ENCODE measurements at places on chromosomes 6 and 20.

GRCh38 chr20:5864428-5864827, 85.9 kb downstream of the TRMT6 start:
- H3K27me3 ChIP-seq, result no peaks in the 10 kb centered on the region
- H3K4me3 ChIP-seq, result no peak overlapping the region
- no peak overlapping the region for H3K27ac ChIP-seq

DNA sequence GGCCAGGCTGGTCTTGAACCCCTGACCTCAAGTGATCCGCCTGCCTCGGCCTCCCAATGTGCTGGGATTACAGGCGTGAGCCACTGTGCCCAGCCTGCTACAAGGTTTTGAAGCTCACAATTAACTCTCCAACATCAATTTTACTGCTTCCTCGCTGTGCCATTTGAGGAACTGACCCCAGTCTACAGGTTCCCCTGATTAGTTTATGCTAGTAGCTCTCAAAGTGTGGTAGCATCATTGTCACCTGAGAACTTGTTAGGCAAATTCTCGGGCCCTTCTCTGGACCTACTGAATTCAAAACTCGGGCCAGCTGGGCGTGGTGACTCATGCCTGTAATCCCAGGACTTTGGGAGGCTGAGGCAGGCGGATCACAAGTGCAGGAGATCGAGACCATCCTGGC, 49.4 kb downstream of the MCUR1 start:
- H3K4me3 ChIP-seq, result no peak overlapping the region
- H3K4me1 ChIP-seq, result peaks cover 11% of the 10 kb centered on the region
- no peaks in the 10 kb centered on the region for H3K36me3 ChIP-seq
- DNase-seq, result no peak

DNA sequence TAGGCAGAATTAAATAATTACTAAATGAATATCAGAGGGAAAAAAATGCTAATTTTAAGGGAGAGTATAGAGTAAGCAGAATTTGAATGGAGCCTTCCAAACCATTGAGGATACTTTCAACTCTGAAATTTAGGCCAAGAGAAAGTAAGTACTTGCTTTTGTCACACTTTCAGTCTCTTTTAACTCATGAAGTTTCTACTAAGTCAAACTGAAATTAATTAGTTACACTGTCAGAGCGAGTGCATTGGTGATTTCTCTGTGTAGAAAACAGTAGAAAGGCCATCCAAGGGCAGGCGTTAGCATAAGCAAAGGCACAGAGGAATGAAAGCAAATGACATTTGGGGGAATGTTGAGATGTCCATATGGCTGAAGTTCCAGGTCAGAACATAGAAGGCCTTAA, 92.9 kb downstream of the PLEKHG1 start:
- no peak overlapping the region for H3K27ac ChIP-seq
- DNase-seq, result no peak
- no peaks in the 10 kb centered on the region for H3K4me1 ChIP-seq
- no peaks in the 10 kb centered on the region for H3K36me3 ChIP-seq
- no peaks in the 10 kb centered on the region for H3K27me3 ChIP-seq
- H3K4me3 ChIP-seq, result no peak overlapping the region

DNA sequence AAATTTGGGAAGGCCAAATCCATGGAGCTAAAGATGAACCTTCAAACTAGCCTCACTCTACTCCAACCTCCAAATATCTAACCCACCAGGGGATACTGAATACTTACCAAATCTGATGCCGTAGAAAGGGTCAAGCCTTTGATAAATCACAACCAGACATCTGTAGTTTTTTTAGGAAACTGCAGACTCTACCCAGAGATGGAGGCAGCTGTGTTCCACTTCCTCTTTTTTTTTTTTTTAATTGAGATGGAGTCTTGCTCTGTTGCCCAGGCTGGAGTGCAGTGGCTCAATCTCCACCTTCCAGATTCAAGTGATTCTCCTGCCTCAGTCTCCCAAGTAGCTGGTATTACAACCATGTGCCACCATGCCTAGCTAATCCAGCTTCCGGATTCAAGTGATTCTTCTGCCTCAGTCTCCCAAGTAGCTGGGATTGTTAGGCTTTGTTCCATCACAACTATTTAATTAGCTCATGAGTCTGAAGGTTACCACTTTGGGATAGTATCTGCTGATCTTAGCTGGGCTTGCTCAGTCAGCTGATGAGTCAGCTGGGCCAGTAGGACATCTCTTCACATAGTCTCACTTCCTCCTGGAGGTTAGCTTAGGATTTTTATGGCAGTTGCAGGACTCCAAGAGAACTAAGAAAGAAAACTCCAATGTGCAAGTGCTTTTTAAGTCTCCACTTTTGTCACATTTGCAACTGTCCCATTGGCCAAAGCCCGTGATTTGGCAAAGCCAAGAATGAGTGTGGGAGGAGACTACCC, 13.3 kb downstream of the FRK start:
- no peak for DNase-seq
- no peaks in the 10 kb centered on the region for H3K4me1 ChIP-seq
- H3K27ac ChIP-seq, result no peak overlapping the region
- no peak overlapping the region for H3K4me3 ChIP-seq
- H3K36me3 ChIP-seq, result no peaks in the 10 kb centered on the region

- no peak for DNase-seq
- no peak overlapping the region for H3K4me3 ChIP-seq
- no peak overlapping the region for H3K27ac ChIP-seq
Observed at GRCh38 chr20:57417830-57418780, 26.9 kb downstream of the RBM38 start.

DNA sequence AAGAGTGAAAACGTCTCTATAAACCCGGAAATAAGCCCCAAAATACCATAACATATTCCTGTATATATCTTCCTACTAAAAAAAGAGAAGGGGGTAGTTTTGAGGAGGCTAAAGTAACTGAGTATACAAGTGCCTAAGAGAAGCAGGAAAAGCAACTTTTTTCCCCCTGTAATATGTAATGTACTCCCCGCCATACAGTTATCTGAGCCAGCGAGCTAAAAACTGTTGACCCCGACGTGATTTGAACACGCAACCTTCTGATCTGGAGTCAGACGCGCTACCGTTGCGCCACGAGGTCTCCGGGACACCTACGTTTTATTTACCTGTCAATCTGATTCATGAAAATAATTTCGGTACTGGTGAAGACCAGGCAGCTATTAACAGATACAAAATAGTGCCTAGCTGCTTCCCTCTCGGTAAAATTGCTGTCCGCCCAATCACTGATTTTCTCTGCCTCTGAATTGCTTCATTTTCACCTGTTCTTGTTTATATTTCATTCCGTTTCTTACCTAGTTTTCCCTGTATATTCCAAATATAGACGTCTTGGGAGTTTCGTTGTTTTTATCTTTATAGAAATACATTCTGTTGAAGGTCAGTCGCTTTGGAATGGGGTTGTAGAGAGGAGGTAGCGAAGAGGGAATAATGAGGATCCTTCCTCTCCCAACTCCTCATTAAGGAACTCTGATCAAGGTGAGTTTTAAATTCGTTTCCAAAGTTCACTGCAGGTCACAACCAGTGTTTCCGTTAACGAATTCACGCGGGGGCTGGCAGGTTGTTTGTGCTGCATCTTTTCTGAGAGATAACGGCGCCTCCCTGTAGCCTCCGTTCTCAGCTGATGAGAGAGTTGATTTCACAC, 33.6 kb upstream of the BTN3A2 start:
- no peak overlapping the region for H3K27ac ChIP-seq
- peak overlapping the region; percentile 81 for H3K4me3 ChIP-seq
- no peaks in the 10 kb centered on the region for H3K36me3 ChIP-seq
- DNase-seq, result peak; percentile 32

DNA sequence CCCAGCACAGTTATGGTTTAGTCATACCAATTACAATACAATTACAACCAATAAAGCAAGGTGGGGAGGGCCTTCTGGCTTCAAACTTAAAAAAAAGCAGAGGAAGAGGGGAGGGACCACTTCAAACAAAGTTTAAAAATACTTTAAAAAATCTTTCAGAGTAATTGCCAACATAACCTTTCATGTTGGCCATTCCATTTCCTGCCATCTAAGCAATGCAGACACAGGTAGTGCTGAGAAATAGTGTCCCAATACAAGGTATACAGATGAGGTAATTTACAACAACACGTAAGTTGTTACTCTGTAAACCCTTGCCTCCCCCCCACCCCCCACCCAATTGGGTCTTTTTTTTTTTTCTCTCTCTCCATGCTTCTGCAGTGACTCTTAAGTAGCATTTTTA, 18.8 kb upstream of the TBC1D20 start:
- H3K4me1 ChIP-seq, result peaks cover 4% of the 10 kb centered on the region
- H3K36me3 ChIP-seq, result peaks cover 50% of the 10 kb centered on the region
- H3K27ac ChIP-seq, result no peak overlapping the region
- H3K4me3 ChIP-seq, result no peak overlapping the region
- no peak for DNase-seq

- H3K27ac ChIP-seq, result no peak overlapping the region
- no peaks in the 10 kb centered on the region for H3K36me3 ChIP-seq
- no peak overlapping the region for H3K4me3 ChIP-seq
- no peaks in the 10 kb centered on the region for H3K27me3 ChIP-seq
- no peak for DNase-seq
Observed at GRCh38 chr6:50369996-50370395, 320.3 kb upstream of the DEFB112 start.

DNA sequence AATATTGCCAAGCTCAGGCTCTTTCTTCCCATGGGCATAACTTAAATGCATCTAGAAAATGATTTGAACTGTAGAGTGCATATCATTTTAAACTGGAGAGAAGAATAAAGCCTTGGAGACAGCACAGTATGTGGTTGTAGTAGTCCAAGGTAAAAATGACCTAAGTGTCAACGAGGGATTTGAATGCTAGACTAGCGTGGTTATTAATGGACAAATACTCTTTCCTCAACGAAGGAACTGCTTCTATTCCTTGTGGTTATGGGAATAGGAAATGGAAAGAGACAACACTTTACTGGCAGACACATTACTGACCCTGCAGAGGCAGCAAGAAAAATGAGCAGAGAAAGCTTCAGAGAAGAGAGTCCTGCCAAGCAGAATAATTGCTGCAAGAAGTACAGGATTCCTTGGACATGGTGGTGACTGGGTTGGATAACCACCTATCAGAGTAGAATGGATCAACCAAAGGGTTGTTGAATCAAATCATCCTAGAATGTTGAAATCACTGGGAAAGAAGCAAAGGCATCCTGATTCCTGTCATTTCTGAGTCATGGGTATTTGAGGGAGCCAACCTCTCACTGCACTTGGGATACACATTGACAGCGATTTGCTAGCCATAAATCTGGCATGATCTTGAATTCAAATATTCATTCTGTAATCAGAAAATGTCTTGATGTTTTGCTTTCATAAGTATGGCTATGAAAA, 258.1 kb upstream of the EPHA7 start:
- peaks cover 4% of the 10 kb centered on the region for H3K4me1 ChIP-seq
- H3K27ac ChIP-seq, result no peak overlapping the region
- DNase-seq, result no peak
- H3K27me3 ChIP-seq, result no peaks in the 10 kb centered on the region
- H3K4me3 ChIP-seq, result no peak overlapping the region
- H3K36me3 ChIP-seq, result no peaks in the 10 kb centered on the region

GRCh38 chr6:134908906-134909516, 40.9 kb downstream of the ALDH8A1 start:
- no peaks in the 10 kb centered on the region for H3K27me3 ChIP-seq
- DNase-seq, result peak; percentile 100
- no peaks in the 10 kb centered on the region for H3K36me3 ChIP-seq
- peak overlapping the region; percentile 29 for H3K4me3 ChIP-seq
- H3K4me1 ChIP-seq, result peaks cover 36% of the 10 kb centered on the region
- H3K27ac ChIP-seq, result peak overlapping the region; percentile 99

DNA sequence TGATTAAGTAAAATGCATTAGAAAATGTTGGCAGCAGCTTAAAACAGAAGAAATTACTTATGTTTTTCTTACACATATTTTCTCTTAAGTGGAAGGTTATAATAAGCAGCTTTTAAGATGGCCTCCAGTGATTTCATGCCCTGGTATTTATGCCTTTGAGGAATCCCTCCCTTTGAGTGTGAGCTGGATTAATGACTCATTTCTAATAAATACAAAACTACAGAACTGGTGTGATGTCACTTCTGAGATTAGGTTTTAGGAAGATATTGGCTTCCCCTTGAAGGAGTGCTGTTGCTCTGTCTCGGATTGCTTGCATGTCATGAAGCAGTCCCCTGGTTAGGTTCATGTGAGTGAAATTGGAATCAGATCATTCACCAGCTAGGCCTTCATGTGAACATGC, 143.2 kb upstream of the EPHA7 start:
- H3K27me3 ChIP-seq, result no peaks in the 10 kb centered on the region
- H3K36me3 ChIP-seq, result no peaks in the 10 kb centered on the region
- peak; percentile 35 for DNase-seq
- H3K27ac ChIP-seq, result no peak overlapping the region
- H3K4me1 ChIP-seq, result no peaks in the 10 kb centered on the region
- no peak overlapping the region for H3K4me3 ChIP-seq

- no peaks in the 10 kb centered on the region for H3K27me3 ChIP-seq
- H3K4me1 ChIP-seq, result no peaks in the 10 kb centered on the region
- no peak overlapping the region for H3K4me3 ChIP-seq
- no peak for DNase-seq
Observed at GRCh38 chr6:82987951-82988350, 77.7 kb downstream of the UBE3D start.
